ENCODE measurements at places on chromosomes 11 and 22.

GRCh38 chr11:11963842-11964773 lies 44.3 kb downstream of the DKK3 start:
- DNase-seq = no peak

- no peak for DNase-seq
These were observed 580.5 kb upstream of the CHORDC1 start for GRCh38 chr11:90803366-90803765.

GRCh38 chr11:118012083-118012669 lies 26.0 kb downstream of the IL10RA start:
- DNase-seq = peak; percentile 28

- DNase-seq = peak; percentile 98
These were observed at the start of gene PRDX5 for GRCh38 chr11:64317961-64318765. PRDX5 (plus strand) TSS chr11:64318121; CDS start chr11:64318216, 95 bp downstream.

GRCh38 chr11:128714881-128715280 lies 21.0 kb downstream of the FLI1 start:
- DNase-seq = peak; percentile 76

DNA sequence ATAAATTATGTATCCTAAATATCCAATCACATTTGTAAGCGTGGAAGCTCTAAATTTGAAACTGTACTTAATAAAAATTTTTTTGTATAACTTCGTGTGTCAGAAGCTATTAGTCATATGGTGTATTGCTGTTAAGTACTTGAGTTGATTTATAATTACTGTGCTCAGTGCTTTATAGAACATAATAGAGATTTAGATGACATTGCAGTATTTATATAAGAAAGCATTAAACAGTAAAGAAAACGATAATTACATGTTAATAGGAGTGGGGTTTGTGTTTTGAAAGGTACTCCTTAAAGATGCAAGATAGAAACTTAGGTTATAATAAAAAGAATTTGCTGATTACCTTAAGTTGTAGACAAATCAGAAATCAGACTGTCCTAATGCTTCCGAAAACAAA lies 5.9 kb upstream of the TCP11L1 start:
- no peak for DNase-seq

Data from Daoy (cell line).